ENCODE measurements at places on chromosomes 2 and 18.

DNA sequence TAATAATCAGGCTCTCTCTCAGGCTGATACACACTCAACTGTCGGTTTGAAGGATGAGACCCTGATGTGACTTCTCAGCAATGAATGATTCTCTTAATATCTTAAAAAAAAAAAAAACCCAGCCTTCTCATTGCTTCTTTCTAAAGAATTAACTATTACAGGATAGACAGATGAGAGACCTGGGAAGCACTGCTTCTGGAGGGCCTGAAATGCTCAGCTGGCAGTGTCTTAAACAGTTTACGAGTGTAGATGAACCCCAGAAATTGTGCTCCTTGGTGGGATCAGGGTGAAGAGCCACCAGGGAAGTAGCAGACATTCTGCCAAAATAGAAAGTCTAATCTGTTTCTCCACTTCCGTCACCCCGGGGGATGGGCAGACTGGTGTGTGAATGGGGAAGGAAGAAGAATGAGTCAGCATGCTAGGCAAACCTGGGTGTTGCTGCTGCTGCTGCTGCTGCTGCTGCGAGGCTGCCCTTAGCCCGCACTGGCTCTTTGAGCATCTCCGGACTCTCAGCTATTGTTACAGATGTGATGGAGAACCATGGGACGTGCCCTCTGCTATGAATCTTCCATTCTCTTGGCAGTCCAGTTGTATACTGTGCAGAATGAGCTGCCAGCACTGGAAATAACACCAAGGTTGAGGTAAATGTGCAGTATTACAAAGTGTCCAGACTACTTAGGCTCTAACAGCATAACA lies 158.4 kb downstream of the SETBP1 start:
- DNase-seq: peak; percentile 59

- no peak for DNase-seq
Measured at GRCh38 chr2:58540681-58541080, 299.6 kb upstream of the FANCL start.

DNA sequence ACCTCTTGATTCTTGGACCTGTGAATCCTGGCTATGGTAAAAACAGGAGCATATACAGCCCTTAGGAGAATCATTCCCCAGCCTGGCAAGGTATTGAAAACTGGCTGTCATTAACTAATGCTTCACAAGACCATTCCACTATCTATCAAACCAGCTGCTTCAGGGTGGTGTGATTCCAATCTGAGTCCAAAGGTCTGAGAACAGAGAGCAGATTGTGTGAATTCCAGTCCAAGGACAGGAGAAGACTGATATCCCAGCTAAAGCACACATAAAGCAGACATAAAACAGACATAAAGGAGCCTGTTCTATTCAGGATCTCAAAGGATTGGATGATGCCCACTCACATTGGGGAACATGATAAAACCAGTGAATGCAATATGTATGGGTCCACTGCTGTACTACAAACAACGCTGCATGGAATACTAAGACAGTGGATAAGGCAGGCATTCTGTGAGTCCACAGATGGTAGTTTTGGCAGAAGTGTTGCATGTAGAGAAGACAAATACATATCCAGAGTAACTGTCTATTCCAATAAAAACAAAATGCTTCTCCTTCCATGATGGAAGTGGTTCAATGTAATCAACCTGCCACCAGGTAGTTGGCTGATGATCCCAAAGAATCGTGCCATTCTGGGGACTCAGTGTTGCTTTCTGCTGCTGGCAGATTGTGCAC lies 363.9 kb downstream of the KCNJ3 start:
- DNase-seq: peak; percentile 1

GRCh38 chr2:56357655-56358295 lies 174.0 kb downstream of the CCDC85A start:
- DNase-seq: no peak

- no peak for DNase-seq
Measured at GRCh38 chr2:9887513-9887912, 44.2 kb downstream of the TAF1B start.

DNA sequence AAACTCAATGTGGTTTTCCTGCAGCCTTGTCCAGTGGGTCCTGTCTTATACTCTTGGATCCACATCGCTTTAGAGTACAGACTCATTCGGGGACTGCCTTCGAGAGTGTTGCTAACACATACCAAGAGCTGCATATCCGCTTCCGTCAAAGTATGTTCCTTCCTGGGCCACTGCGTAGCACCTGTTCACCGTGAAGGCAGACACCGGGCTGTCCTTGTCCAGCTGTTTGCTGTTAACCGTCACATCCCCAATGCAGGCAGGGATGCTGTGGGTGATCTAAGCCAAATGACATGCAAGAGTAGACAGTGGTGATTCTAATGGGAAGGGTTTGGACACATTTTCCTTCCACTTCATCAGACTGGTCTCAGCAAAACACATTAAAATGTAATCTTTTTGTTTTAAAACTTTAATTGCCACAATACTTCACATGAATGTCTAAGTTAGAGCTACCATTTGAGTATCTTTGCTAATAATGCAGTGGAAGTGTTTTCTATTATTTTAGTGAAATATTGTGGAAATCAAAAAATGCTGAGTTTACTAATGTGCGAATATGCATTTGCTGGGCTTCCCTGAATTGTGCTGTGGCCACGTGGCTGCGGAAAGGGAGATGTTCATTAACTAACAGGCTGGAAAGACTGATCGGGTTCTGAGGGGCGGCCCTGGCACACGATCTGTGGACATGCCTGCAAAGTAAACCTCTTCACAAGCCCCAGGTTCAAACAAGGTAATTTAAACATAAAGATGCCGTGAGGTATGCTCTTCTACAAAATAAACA lies 169.1 kb downstream of the LAMA1 start:
- no peak for DNase-seq

- peak; percentile 82 for DNase-seq
Measured at GRCh38 chr2:170930131-170930990, 1.3 kb downstream of the GORASP2 start.

DNA sequence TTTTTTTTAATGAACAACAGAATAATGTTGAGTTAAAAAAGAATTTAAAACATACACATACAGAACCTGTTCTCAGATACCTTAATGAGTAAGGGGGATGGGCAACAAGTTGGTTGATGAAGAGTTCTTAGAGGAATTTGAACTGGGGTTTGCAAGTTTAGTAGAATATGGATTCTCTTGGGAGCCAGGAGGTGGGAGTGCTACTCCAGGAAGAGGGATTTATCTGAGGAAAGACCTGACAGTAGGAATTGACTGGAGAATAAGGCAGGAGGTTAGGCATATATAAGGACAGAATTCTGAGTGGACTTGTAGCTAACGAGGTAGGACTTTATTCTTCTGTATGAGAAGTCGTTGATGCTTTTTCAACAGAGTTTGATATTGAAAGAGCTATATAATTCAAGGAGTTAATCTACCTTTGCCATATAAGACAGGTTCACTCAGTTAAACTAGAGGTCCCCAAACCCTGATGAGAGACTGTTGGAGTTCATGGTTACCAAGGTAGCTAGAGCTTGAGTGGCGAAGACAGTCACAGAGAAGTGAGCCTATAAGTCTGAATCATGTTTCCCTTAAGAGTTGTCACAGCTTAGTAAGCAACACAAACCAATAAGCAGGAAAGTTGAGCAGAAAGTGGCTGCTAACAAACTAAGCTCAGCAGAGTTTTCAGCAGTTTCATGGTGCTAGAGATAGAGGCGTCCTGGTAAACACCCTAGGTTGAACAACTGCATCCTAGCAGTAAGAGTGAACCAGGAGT lies 88.2 kb downstream of the NCOA1 start:
- DNase-seq: peak; percentile 10

GRCh38 chr2:157932480-157933159 lies 56.5 kb upstream of the ACVR1 start:
- no peak for DNase-seq

- DNase-seq: peak; percentile 52
Measured at GRCh38 chr2:46615986-46616485, 136.7 kb downstream of the TMEM247 start.

GRCh38 chr18:13051950-13052349 lies 60.8 kb downstream of the CEP192 start:
- no peak for DNase-seq

- DNase-seq: no peak
Measured at GRCh38 chr2:100124761-100125160, 17.6 kb downstream of the AFF3 start.

DNA sequence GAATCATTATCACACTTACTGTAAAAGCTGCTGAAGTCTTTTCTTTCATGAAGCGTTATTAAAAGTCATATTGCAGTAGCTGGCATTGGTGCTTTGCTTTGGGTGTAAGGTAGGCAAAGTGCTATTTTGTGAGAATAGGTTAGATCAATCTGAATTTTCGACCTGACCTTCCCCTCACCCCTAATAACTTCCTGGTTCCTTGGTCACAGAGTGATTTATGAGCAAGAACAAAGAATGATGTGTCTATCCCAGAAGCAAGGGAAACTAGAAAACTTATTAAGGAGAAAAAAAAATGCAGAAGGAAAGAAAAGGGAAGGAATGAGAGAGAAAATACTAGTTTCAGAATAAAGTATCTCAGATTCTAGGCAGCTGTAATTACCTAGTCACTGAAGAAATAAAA lies 163.1 kb upstream of the MEIS1 start:
- DNase-seq: no peak

DNA sequence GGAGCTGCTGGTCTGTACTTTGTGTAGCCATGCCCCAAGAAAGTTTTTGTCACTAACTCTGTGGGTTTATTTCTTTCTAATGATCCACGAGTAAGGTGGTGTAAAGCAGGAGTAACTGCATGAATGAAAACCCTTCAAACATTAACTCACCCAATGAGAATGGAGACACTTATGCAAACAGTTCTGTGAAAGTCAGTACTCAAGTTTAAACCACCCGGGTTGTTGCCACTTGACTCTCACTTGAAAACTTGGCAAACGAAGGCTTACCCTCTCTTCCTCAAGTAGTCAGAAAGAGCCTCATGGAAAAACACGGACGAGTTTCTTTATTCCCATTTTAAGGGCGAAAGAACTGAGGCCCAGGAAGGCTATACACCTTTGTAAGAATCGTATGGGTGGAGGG lies 117.5 kb downstream of the MMADHC start:
- no peak for DNase-seq

GRCh38 chr2:106025796-106026195 lies 168.3 kb downstream of the UXS1 start:
- DNase-seq: no peak

GRCh38 chr2:78201064-78201575 lies 678.9 kb upstream of the LRRTM4 start:
- DNase-seq: no peak

DNA sequence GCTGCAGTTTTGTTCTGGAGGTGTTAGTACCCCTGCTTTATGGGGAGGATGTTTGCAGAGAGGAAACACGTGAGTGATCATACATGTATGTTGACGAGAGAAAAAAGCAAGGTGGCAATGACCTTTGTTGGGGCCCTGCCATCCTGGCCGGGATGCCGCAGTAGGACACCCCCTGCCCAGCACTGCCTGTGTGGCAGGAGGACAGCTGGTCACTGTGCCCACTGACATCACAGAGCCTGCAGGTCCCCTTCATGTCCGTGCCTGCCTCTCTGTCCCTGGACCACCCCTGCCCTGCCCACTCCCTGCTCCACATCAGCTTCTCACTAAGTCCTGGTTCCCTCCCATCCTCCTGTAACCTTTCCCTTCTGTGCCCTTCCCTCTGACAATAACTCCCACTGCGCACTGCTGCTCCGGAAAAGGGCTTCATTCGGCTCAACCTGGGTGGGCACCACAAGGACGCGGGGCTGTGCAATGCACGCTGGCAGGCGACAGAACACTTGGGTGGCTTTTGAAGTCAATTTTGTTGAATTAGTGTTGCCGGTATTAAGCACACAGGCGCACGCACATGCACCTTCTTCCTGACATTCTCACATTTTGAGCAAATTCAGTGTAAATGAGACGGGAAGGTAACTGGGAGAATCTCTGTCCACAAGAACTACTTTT lies 51.5 kb upstream of the TWIST2 start:
- DNase-seq: no peak

DNA sequence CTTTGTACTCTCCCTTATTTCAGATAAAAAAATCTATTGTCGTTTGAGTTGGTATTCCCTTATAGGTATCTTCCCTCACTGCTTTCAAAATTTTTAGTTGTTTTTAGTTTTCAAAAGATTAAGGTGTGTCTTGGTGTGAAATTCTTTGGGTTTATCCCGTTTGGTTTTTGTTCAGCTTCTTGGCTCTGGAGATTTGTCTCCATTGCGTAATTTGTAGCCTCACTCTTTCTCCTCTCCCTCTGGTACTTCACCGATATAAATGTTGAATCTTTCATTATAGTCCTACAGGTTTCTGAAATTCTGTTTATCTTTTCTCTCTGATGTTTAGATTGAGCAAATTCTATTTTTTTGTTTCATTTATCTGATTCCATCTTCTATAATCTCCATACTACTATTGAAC lies 113.8 kb upstream of the HS6ST1 start:
- DNase-seq: no peak

- DNase-seq: no peak
Measured at GRCh38 chr2:187034434-187034833, 185.5 kb upstream of the ZSWIM2 start.

- no peak for DNase-seq
Measured at GRCh38 chr2:85410584-85411404, 628 bp upstream of the CAPG start.

GRCh38 chr18:6543330-6543908 lies 128.7 kb upstream of the L3MBTL4 start:
- DNase-seq: peak; percentile 5
